Panc1 (cell line): ENCODE measurements at places on chromosomes 16 and 17.

GRCh38 chr17:12853921-12854320, 64.6 kb downstream of the ARHGAP44 start:
- no peak for DNase-seq

DNA sequence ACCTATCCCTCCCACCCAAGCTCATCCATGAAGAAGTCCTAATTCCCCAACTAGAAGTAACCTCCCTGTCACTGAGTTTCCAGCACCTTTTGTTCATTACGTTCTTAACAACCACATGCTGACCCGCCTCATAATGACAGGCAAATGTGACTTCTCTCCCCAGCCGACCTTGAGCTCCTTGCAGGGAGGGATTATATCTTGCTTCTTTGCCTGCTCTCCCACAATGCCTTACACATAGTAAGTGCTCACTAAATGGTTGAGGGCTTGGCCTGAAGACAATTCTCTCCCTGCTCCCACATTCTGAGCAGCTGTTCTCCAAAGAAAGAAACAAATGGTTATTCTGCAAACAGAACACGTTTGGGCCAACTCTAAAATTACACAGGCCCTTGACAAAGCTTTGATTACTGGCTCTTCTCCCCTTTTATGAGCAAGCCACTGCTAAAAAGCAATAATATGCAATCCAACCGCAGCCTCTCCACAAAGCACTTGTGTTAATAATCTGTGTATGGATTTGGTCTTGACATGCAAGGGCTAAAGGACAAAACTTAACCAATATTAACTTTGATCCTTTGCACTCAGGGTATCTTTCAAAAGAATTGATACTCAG, 23.2 kb downstream of the SLC39A11 start:
- no peak for DNase-seq

DNA sequence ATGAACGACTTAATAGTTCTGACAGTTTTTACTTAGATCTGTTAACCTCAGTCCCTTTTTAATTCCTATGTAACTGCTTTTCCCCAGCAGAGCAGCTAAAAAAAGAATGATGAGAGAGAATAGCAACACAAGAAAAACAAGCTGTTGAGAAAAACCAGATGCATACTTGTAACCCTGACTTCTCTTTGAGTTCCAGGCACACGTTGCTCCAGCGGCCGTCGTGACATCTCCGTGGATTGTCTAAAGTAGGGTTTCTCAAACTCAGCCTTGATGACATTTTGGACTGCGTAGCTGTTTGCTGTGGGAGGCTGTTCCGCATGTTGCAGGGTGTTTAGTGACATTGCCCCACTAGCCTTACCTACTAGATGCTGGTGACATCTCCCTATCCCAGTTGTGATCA, 324.0 kb downstream of the SNX29 start:
- DNase-seq, result no peak

- no peak for DNase-seq
These were observed 870 bp upstream of the TAC4 start for GRCh38 chr17:49848739-49849138.

DNA sequence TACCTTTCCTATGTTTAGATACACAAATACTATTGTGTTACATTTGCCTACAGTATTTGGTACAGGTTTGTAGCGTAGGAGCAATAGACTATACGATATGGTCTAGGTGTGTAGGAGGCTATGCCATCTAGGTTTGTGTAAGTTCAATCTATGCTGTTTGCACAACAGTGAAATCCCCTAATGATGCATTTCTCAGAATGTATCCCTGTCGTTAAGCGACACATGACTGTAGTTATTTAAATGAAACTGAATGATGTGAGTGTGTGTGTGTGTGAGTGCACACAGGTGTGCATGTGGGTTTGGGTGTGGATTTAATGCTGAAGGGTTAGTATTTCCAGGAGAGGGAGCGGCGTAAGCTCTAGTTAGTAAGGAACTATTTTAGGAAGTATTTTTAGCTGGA, 34.6 kb upstream of the SMIM36 start:
- no peak for DNase-seq

DNA sequence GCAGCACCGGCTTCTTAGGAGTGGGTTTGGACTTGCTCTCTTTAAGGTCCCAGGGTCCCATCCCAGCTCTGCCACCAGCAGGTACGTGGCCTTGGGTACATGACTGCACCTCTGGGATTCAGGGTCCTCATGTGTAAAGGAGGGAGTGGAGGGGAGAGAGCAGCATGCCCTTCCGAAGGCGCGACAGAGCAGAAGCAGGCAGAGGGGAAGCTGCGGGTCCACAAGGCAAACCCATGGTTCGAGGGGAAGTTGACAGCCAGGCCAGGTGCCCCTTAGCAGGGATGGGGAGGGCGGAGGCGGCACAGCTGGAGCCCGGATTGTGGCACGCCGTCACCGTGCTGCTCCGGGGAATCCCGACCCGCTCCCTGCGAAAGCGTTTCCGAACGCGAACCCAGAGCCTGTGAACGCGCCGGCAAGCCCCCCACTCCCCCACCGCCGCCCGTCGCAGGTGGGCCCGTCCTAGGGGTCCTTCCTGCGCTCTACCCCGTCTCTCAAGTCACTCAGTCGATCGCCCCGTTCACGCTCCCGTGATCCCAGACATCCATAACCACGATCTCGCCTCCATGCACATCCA, 4.1 kb upstream of the TBX2 start:
- no peak for DNase-seq

GRCh38 chr17:66690166-66690565, 144.8 kb upstream of the CACNG5 start:
- DNase-seq, result no peak

GRCh38 chr17:82884970-82885353, 45.1 kb upstream of the ZNF750 start:
- DNase-seq, result no peak

- DNase-seq, result no peak
These were observed 8.1 kb upstream of the ZFPM1 start for GRCh38 chr16:88444826-88445582.

GRCh38 chr17:43986225-43986981, 18.0 kb upstream of the NAGS start:
- no peak for DNase-seq

DNA sequence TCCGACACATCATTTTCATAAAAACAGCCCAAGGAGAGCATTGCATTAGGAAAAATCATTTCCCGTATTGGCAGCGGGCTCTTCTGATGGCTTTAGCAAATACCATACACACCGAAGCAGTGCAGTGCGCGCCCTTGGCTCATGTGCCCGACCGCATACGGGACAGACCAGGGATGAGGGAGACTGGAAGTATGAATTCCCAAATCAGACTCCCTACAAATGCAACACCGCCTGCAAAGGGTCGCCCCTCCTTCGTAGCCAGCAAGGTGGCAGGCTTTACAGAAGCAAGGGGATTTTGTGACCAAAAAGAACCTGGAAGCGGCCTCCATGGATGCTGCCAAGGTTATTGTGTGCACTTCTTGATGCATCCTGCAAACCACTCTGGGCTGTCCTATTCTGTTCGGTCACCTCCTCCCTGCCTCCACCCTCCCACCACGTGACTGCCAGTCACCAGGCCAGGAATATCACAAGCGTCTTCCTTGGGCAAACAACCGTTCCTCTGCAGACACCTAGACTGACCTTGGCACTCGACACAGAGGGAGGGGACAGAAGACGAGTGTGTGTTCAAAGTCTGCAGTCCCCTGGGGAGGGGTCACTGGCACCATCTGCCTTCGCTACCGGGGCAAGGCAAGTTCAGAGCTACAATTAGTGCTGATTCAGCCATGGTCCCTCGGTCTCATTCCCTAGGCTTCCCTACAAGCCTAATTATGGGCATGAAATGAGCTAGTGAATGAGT, 460.4 kb downstream of the SLC39A11 start:
- DNase-seq, result no peak

GRCh38 chr17:48540213-48540612, 4.7 kb downstream of the HOXB2 start:
- no peak for DNase-seq

DNA sequence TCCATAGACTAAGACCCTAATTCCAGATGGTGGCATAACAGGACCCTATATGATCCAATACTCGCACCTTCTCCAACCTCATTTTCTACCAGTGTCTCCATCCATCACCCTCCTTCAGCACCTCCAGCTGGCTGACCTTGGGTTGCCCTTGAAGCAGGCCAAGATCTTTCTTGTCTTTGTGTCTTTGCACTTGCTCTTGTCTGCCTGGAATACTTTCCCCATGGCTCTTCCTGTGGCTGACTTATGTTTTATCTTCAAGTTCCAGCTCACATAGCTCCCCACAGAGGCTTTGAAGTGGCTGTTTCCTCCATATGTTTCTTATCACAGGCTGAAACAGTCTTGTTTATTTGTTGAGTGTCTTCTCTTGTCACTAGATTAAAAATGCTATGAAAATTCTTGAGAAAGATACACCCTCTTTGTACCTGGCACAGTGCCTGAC, 29.6 kb upstream of the MMD start:
- DNase-seq, result no peak

DNA sequence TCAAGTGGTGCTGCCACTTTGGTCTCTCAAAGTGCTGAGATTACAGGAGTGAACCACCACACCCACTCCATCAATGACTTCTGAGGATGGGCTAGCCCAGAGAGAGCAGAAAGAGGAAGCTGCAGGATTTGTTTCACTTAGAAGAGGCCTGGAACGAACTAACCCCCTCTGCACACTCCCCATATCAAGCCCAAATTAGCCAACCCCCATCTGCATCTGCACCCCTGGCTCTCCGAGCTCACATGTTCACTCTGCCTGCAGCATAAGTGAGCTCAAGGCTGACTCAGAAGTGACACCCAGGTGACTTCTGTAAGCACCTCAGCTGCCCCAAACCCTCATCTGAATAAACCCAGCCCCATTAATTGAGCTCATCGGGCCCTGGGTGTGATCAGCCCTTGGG, 4.8 kb downstream of the SCNN1G start:
- DNase-seq, result no peak

DNA sequence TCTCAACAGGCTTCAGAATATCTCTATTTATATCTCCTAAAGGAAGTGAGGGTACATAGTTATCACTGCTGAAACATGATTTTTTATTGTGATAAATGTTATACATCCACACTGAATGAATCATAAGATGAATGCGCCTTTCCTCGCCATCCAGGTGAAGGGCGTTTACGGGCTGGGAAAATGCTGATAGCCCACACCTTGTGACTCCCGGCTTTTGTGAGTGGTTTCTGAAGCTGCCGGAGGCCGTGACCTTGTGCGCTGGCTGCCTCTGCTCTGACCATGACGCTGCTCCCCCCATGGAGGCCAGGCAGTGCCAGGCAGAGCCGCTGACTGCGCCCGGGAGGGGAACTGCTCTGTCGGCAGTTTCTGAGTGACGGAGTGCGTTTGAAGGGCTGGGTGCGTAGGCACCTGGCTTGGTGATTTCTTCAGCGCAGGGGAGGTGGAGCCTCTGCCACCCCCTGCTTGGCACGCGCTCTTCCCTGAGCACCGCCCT, 97.2 kb downstream of the RAP1GAP2 start:
- DNase-seq, result no peak

DNA sequence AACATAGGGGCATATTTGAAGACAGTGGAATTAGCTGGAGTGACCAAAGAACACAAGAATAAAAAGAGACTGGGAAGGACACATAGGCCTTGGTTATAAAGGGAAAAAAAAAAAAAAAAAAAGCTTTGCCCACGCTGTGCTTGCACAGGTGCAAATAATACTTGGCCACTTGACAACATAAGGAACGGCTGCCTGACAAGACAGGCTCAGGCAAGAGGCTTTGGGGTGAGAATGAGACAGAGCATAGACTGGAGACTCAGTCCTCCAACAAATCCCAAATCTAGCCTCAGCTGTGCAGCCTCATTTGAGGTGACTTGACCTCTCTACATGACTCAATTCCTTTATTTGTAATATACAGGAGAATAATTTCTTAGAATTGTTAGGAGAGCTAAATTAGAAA, 332.8 kb upstream of the DYNLRB2 start:
- no peak for DNase-seq

- DNase-seq, result no peak
These were observed 21.7 kb downstream of the ACSF3 start for GRCh38 chr16:89115216-89115861.

GRCh38 chr16:87571868-87572244, 30.5 kb upstream of the JPH3 start:
- no peak for DNase-seq
